ENCODE measurements at places on chromosomes 12 and 14.

GRCh38 chr14:99883866-99884650, 90.8 kb downstream of the EML1 start:
- DNase-seq, result no peak

DNA sequence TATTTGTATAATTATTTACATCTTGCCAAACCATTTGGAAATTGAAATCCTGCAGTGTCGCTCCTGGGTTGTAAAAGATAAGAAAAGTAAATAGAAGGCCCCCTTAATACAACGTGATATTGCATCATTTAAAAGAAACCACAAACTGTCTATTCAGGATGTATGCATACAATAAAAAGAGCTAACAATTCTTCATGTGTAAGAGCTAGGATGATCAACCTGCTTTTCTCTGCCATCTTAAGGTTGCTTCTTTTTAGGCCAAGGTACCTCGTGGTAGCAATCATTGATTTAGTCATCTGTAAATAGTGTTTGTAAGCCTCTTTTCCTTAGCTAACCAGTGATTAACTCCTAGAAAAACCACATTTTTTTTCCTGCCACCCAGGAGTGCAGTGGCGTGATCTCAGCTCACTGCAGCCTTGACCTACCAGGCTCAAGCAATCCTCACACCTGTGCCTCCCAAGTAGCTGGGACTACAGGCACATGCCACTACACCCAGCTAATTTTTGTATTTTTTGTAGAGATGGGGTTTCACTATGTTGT, 3.3 kb upstream of the USP44 start:
- DNase-seq, result no peak

DNA sequence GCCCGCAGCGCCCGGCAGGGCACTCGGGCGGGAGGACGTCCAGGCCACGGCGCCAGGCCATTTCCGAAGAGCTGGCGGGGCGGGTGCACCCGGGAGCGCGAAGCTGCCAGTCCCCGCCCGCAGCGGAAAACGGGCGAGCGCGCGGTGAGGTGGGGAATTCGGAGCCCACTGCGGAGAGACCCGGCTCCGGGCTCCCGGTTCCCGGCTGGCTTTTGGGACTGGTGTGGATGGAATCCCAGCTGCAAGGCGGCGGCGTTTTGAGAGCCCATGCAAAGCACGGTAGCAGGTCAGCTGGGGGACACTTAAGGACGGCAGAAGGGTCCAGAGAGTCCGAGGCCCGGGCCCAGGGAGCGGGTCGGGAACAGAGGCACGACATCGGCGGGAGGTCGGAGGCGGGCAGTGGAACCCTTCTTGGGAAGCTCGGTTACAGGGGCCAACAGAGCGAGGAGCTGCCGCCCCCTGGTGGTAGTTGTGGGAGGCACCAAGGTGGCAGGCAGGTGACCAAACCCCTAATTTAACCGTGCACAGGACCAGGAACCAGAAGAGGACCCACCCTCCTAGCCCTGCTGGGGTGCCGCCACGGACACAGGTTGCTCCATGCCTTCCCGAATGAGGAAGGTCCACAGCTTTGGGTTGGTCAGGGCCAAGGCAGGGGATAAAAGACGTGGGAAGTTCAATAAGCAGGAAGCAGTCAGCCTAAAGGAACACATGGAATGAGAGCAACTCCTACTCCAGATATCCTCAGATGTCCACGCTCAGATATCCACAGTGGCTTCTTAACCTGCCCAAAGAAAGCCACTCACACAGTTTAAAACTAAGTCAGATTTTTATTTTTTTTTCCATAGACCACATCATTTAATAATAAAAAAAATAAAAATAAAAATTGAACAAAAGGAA, 685 bp upstream of the CDH24 start:
- peak; percentile 95 for DNase-seq

DNA sequence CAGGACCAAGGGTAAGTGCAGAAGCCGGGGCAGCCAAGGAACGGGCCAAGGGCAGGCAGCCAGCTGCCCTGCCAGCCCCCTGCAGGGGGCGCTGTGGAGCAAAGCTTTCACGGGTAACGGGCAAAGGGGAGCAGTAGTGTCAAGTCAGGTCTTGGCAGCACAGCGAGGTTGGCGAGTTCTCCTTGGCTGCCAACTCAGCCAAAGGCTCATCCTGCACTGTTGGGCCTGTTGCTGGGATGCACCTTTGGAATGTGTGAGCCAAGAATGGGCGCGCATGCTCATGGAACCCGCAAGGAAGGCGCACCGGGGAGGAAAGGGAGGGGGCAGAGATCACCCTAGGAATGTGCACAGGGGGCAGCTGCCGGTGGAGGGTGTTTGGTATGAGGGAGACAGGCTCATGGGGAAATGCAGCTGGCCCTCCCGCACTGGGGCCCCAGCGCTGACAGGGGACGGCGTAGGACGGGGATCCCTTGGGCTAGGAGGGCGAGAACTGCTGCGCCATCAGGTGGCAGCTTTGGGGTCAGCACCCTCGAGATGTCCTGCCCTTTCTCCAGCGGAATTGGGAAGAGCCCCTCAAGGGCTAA, 138.0 kb downstream of the ASCL4 start:
- peak; percentile 85 for DNase-seq

DNA sequence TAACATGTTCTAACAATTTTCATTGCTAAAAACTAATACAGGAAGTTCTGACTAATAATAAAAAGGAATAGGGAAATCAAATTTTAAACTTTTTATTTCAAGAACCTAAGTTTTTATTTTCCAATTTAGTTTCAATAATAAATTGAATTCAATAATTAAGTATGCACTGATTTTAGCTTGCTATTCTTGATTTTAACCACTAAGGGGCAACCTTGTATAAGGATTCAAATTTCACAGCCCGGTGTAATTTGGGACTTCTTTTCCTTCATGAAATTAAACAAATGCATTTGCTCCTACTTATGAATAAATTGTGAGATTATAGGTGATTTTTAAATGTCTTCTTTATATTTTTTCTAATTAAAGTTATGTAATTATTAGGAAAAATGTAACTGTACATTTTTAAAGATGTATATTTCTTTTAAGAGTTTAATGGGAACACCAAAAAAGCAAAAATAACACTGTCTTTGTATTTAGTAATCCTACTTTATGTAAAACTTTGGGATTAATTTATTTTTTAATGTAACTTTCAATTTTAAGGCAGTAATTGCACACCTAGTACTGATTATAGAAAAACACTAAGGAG, 241.4 kb upstream of the PDZRN4 start:
- no peak for DNase-seq

DNA sequence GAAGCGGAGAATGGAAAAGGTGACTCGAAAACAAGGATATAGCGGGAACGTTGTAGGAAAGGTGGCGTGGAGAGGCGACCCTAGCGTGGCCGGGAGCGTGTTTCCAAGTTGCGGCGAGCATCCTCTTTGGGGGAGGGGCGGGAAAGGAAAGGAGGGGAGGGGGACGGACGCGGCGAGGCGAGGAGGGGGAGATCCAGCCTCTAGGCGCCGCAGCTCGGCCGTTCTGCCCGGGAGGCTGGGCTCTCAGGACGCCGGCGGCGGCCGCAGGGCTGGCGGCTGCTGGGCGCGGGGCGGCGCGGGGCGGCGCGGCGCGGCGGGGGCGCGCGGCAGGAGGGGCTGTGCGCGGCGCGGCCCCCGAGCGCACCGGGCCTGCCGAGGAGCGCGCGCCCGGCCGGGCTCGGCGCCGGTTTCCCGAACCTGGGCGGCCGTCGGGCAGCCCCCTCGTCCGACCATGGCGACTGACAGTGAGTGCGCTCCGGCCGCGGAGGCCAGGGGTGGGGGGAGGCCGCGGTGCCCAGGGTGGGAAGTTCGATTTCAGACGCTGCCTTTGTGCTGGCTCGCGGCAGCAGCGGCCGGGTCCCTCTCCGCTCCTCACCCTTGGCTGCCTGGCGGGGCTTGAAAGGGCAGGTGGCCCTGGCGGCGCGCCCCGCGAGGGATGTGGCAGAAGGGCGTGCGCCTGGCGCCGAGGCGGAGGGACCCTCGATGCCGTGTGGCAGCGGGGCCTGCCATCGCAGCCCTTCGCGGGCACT, 50.3 kb downstream of the SNAPC1 start:
- no peak for DNase-seq

GRCh38 chr12:58725400-58726105, 194.8 kb downstream of the LRIG3 start:
- DNase-seq, result no peak

Measured in activated effector memory CD4-positive, alpha-beta T cell treated with anti-CD3 and anti-CD28 coated beads, Interleukin-2, amount 50 U/mL, for 16 hours (primary cell).